ENCODE measurements at places on chromosomes 3 and 15.

- no peak for DNase-seq
Measured at GRCh38 chr15:58340176-58340575, 91.6 kb upstream of the LIPC start.

GRCh38 chr3:65894126-65894525, 144.6 kb downstream of the MAGI1 start:
- DNase-seq, result no peak

- DNase-seq, result no peak
Measured at GRCh38 chr3:46974421-46975171, 1.9 kb downstream of the CCDC12 start.

- no peak for DNase-seq
Measured at GRCh38 chr15:75368689-75369239, 357 bp upstream of the MAN2C1 start.

- DNase-seq, result no peak
Measured at GRCh38 chr3:84666468-84666867, 292.3 kb upstream of the CADM2 start.
